ENCODE measurements at places on chromosomes 3 and 15.

- DNase-seq, result no peak
Measured at GRCh38 chr3:152323834-152324233, 55.1 kb downstream of the MBNL1 start.

GRCh38 chr3:16520241-16520969 lies 6.9 kb upstream of the RFTN1 start:
- DNase-seq, result no peak

GRCh38 chr3:46905661-46906451 lies 28.3 kb downstream of the PTH1R start:
- DNase-seq, result no peak

DNA sequence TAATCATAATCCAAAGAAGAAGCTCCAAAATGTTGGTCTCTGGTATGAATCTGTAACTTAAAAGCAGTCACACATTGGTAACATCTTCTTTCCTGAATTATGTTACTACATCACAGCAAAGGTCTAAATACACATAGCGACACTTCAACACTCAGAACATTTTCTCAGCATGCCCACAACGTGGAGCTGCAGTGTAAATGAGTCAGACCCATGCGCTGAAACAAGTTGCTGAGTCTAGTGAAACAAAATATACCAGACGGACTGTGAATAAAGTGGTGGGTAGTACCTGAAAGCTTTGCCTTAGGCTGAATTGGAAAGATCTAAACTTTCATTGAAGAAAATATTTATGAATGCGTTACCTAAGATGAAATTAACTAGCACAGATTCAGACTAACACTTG lies 33.2 kb upstream of the GOLGA8B start:
- DNase-seq, result no peak

DNA sequence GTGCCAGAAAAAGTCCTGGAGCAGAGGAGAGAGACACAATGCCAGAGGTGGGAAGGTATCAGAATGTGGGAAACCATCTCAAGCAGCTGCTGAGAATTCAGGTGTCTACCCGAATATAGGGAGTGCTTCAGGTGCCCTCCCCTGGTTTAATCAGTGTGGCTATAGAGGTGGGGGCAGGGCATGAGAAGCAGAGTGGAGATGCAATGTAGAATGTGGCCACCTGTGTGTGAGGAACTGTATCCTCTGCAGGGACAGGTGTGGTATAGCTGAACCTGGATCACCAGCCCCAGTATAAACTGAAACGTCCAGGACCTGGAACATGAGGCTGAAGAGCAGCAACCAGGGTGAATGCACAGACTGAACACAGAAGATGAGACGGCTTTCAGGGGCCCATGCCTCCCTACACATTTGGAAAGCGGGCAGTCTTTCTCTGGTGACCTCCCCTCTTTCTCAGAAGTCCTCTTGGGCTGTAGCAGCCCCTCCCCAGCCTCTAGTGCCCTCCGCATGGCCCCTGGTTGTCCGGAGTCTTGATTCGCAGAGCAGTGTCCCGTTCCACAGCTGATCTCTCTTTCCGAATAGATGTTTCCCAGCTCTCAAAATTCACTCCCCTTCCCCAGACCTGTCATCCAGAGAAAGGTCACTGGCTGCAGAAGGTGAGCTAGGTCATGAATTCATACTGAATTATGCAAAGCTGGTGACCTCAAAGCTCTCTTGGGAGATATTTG lies 103.1 kb downstream of the ABHD5 start:
- no peak for DNase-seq

- no peak for DNase-seq
Measured at GRCh38 chr15:96622714-96623113, 292.2 kb downstream of the NR2F2 start.

DNA sequence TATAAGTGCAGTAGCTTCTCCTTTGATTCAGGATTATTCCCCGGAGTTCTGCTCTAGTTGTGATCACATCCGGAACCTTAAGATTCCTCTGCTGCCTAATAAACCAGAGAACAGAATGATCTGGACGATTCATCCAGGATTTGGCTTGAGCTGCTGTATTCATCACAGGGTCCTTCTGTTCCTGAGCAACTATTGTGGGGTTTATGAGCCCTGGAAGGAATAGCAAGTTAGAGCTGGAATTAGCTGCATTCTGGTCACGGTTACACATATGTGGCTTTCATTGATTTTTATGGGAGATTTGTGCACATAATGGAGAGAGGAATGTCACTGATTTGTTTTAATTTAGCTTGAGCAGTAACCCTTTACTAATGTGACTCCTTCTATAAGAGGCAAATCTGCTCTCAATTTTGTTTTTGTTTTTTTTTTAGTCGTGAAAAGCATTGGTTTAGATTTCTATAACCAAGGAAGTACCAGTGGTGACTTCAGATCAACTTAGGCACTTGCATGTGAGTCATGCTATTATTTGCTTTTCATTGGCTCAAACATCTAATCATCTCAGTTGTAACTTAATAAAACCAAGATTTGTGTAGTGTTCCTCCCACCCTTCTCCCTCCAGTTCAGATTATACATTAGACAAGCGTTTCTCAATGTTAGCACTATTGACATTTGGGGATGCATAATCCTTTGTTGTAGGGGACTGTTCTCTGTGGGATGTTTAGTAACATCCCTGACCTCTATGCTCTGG lies 148.5 kb downstream of the OTOL1 start:
- DNase-seq, result no peak

- no peak for DNase-seq
Measured at GRCh38 chr15:91854639-91854990, 1.1 kb downstream of the SLCO3A1 start.

DNA sequence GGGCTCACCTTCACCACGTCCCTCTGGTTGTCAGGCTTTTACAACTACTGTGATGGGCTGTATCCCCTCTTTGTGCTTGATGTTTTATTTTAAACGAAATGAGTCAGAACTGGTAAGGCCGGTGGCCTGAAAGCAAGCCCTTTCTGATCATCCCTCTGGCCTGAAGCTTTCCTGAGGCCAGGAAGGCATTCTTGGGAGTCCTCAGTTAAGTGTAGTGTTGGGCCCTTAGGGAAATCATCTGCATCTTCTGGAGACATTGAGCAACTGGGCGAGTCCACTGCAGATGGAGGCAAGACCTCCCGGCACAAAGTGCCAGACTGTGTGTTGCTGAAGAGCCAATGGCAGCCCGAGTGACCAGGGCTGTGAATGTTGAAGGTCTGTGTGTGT lies 33.0 kb upstream of the AMOTL2 start:
- no peak for DNase-seq

Data from CD4-positive, alpha-beta T cell (primary cell).